ENCODE measurements at places on chromosomes 13 and 19.

DNA sequence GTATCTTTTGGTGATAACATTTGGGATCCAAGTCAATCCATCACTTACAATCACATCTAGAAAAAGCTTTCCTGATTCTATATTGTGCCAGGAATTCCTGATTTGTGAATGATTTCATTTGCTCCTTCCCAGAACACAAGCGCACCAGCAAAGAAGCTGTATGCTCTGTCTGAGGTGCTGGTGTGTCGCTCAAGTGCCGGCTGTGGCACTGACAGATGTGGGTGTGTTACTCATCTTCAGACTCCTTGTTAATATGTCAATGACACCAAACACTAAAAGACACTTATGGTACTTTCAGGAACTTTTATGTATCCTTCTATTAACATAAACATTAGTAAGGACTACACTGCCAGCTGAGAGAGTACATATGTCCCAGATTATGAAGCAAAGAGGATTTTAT, 429.1 kb downstream of the ITGBL1 start:
- DNase-seq = no peak

DNA sequence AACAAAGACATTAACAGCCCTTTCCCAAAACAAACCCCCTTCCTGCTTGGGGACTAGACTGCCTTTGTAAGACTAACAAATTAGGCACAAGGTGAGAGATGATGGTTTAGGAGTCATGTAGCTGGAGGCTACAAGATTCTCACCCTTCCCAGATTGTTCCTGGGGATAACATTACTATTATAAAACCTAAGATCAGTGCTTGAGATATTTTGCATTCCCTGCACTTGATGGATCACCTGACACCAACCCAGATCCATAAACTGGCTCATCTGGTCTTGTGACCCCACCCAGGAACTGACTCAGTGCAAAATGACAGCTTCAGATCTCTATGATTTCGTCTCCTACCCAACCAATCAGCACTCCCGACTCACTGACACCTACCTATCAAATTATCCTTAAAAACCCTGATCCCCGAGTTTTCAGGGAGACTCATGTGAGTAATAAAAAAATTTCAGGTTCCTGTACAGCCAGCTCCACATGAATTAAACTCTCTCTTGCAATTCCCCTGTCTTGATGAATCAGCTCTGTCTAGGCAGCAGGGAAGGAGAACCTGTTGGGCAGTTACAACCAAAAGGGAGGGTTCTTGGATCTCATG, 2.4 kb upstream of the ZNF616 start:
- no peak for DNase-seq

DNA sequence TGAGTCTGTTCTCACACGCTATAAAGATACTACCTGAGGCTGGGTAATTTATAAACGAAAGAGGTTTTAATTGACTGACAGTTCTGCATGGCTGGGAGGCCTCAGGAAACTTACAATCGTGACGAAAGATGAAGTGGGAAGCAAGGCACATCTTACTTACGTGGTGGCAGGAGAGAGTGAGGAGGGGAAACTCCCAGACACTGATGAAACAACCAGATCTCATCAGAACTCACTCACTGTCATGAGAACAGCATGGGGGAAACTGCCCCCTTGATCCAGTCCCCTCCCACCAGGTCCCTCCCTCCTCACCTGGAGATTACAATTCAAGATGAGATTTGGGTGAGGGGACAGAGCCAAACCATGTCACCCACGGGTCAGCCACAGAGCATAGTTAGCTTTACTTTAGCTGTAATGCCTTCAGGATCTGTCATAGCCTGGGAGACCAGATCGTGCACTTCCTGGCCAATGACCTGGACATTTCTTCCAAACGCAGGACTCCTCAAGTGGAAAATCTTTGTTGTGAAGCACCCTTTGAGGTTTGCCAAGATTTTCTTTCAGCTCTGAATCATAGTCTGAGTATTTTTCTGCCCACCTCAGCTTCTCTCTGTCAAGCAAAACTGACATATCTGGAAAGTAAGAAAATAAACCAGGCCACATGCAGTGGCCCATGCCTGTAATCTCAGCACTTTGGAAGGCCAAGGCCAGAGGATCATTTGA, 25.2 kb upstream of the HIF3A start:
- no peak for DNase-seq

- no peak for DNase-seq
Measured at GRCh38 chr13:40064154-40065097, 409.0 kb downstream of the COG6 start.

- no peak for DNase-seq
Measured at GRCh38 chr13:73223372-73223781, 164.6 kb downstream of the KLF5 start.

DNA sequence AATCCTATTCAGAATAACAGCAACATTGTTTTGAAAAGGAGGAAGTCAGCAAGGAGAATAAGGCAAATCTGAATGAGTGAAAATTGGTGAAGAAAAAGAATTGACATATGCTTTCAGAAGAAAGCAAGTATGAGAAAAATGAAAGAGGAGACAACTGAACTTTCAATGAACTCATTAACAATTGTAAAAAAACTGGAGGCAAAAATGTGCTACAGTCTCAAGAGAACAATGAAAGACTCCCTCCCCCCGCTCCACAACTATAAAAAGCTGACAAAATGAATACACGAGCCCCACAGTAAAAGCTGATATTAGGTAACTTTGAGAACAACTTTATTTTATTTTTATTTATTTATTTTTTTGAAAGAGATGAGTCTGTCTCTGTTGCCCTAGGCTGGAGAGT, 373.1 kb downstream of the DIAPH3 start:
- DNase-seq = no peak

DNA sequence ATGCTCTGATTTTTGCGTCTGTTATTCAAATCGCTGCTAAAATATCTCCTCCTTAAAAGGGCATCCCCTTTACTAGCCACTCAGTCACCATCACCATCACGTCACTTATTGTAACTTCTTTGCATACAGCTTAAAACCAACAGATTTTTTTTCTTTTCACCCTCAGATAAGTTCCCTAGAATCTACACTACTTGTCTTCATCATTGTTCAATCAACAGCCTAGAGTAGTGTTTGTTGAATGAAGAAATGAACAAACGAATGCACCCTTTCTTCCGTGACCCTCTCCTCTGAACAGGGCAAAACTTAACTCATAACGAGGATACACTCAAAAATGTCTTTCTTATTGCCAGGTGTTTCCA, 1.1 kb upstream of the AKAP11 start:
- DNase-seq = no peak

DNA sequence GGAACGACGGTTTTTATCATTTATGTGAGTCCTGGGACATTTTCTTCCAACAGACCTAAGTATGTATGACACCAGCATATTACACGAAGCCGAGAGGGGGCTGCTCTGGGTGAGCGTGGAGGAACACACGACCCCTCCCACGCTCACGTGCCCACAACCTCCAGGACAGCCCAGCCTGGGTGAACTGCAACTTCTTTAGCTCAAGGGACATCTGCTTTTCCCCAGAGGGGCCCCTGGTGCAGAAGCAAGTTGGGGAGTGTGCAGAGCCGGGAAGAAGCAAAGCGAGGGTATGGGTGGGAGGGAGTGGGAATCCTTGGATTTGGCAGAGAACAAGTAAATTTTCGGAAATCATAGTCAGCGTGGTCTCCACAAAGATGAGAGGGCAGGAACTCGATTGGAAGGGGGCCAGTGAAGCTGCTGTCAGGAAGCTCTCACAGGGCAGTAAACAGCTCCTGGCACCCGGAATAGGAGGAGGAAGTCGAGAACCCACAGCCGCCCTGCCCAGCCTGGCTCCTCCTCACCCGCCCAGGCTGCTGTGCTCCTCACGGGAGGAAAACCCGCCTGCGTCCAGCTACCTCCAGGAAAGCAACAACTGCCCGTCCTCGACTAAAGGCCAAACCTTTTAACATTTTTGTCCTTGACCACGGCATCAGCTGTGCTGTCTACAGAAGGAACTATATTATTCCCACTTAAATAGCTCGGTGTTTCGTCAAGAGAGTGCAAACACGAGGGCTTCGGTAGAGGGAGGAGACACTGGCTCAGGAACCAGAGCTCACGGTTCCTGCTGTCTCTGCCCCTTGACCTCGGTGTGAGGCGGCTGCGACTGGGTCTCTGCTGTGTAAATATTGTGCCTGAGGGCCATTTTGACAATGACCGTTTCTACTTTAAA, 17.2 kb upstream of the CFAP97D2 start:
- DNase-seq = no peak

- DNase-seq = no peak
Measured at GRCh38 chr19:33207040-33207620, 13.0 kb downstream of the LRP3 start.

DNA sequence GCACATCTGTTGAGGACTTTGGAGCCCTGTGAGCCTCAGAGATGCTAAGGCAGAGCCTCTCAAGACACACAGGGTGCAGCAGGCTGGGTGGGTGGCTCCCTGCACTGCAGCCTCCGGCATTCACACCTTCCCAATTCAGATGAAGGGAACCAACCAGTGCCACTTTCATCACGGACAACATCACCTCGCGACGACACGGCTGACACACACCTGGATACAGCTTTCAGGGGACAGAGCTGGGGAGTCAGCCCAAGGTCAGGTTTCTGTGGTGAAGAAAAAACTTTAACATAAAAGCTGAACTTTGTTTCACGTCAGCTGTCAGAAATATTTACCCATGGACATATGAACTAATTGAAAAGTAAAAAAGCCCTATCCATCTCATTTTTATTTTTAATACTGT, 24.9 kb upstream of the ARHGEF7 start:
- DNase-seq = no peak

GRCh38 chr19:5974721-5975387, 3.1 kb downstream of the RANBP3 start:
- no peak for DNase-seq

DNA sequence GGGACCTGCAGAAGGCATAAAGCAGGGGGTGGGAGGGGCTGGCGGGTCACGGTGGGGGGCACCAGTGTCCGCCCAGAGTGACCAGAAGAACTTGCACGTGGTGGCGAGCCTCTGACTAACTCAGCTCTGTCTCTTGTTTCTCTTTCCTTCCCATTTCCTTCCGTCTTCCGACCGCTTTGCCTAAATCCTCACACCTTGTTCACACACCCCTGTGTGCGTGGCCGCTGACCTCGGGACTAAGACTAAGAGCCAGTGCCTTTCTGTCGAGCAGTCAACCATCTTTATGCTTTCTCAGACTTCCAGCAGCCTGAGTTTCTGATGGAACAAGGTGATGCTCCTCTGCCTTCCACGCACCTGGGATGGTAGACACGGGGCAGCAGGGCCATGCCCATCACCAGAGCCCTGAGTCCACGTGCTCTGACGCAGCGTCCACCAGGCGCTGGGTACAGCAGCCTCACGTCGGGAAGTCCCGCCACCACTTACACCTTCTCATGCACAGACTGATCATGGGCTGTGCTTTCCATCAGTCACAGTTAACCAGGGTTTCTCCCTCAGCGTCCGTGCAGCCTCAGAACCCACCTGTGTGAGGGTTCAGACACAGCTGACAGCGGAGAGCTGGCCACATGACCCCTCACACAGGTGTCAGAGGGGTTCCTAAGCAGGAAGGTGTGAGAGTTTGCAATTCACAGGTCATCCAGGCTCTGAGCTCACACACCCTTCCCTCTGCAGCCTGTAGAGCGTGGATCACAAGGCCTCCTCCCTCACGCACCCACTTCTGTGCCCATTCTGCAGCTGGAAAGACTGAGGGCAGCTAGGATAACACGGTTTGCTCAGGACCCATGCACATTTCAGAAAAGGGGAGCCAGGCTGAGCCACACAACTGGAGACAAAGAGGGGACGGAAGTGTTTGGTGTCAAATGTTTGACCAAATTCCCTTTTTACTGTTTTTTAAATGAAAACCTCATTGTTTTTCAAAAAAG, 90.7 kb upstream of the MCF2L start:
- no peak for DNase-seq

GRCh38 chr13:74056801-74057542, 77.2 kb downstream of the KLF12 start:
- DNase-seq = no peak

- no peak for DNase-seq
Measured at GRCh38 chr13:19607523-19608078, 25.9 kb upstream of the MPHOSPH8 start.

DNA sequence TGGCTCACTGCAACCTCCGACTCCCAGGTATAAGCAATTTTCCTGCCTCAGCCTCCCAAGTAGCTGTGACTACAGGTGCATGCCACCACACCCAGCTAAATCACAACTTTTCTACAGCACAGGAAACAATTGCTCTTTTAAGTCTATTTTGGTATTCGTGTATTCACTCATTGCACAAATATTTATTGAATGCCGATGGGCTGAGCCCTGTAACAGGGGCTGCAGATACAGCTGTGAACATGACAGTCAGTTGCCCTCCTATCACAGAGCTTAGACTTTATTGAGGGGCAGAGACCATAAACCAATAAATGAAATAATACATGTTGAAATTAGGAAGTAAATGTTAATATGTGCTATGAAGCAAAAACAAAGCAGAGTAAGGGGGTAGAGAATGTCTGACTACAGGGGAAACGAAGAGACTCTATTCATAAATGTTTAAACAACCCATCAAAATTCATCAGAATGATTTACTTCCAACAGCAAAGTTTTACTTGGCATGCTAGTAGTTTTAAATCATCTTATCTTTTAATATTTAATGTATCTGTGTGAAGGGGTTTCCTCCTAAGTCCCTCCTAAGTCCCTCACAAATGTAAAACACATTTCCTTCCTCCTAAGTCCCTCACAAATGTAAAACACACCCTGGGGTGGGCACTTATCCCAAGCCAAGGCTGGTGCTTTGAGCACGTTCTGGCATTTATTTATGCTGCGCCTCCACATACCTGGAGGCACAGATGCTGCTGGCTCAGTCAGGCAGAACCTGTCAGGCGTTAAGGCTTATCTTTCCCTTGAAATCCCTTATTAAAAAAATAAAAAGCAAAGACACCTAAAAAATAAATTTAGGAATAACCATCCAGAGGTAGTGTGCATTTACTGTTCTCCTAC, 140.8 kb downstream of the MIPEP start:
- no peak for DNase-seq

GRCh38 chr13:38943231-38943630, 47.4 kb downstream of the STOML3 start:
- DNase-seq = no peak

GRCh38 chr19:32902448-32902847, 32.9 kb upstream of the SLC7A9 start:
- DNase-seq = no peak

DNA sequence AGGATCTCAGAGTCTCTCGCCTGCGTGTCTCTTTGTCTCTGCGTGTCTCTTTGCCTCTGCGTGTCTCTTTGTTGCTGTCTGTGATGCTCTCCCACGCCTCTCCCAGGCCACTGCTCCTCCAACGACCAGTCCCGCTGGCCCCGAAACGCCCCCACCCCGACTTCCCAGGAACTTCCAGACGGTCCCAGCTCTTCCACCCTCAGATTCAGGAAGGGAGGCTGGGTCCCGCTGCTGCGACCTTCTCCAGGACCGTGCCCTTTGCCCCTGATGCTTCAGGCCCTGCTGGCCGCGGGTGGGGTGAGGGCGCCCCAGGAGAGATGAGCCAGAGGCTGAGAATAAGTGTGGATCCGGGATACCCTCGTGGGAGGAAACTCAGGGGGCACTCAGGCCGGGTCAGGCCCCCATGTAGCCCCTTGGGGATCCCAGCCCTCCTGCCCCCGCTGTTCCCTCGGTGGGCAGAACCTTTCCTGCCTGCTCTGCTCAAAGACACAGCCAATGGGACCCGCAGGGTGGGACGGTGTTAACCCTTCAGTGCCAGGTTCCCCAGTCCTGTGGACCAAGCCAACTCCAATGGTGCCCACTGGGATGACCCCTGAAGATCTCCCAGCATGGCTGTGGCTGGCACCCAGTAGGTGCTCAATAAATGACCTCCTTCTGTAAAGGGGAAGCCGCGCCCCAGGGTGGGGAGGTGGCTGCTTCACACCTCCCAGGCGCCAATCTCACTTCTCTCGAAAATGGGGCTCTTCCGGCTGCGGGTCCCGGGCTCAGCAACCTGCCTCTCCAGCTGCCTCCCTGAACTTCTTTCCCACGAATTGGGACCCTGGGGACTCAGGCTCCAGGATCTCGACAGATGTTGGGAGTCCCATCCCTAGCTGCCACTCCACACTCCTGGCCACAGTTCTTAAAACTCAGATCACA, 1.5 kb upstream of the S1PR5 start:
- DNase-seq = no peak

All from stimulated activated CD8-positive, alpha-beta memory T cell treated with anti-CD3 and anti-CD28 coated beads, Interleukin-4, amount 100 ng/mL, for 1 hour (primary cell).